NCI-H748 treated with DMSO at 0.1 percent for 48 hours (cell line): ENCODE measurements at places on chromosomes 6 and 20.

DNA sequence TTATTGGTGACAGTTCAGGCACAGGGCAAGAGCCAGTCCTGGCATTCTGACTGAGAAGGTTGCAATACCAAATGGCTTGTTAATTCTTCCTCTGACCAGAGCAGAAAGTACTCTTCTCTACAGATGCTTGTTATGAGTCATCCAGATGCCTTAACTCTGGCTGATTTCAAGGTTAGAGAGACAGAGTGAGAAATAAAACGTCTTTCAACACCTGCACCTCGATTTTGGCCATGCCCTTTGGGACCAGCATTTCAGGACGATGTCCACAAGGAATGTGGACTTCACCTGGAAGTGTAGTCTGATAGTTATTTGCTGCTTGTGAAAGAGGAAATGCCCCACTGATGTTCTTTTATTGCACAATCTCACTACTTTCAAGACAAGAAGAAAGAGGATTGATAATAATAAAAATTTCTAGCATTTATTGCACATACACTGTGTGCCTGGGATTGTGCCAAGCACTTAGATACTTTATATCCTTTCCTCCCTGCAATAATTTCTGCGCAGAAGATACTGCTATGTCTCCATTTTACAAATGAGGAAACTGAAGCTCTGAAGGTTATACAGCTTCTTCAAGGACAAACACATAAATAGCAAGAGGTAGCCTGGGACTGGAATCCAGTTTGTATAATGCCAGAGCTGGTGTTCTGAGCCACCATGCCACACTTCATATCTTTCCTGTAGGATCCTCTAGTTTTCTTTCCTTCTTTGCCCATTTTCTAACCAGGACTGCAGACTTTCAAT, 33.5 kb upstream of the MCM3 start:
- no peak for DNase-seq

- DNase-seq, result peak; percentile 50
Measured at GRCh38 chr6:135183002-135183531, 2.0 kb downstream of the MYB start.

- DNase-seq, result peak; percentile 83
Measured at GRCh38 chr6:13813621-13814175, 659 bp downstream of the MCUR1 start.

DNA sequence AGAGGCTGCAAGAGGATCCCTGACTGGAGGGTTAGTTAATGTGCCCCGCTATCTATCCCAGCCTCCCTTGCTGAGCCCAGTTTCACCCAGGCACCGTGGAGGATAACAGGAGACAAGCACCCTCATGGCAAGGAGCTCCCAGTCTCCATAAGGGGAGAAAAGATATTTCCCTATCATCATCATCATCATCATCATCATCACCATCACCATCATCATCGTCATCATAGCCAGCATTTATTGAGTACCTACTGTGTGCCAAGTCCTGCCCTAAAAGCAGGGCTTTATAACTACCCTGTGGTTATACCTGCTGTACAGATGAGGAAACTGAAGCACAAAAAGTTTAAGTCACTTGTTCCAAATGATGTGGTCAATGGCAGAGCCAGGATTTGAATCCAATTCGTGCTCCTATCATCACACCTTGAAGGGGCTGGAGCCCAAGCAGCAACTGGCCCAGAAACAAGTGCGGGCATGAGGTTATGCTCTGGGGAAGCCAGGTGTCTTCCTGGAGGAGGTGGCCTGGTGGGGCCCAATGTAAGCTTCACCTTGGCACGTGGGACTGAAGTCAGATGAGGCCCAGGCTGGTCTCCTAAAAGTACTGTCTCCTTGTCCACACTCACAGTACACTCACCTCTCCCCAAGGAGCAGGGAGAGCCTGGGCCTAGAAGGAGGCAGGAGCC, 10.0 kb downstream of the GLP1R start:
- DNase-seq, result no peak

GRCh38 chr6:73652637-73653570, 888 bp downstream of the SLC17A5 start:
- DNase-seq, result peak; percentile 58

- no peak for DNase-seq
Measured at GRCh38 chr6:30322527-30323501, 3.9 kb upstream of the TRIM39 start.

DNA sequence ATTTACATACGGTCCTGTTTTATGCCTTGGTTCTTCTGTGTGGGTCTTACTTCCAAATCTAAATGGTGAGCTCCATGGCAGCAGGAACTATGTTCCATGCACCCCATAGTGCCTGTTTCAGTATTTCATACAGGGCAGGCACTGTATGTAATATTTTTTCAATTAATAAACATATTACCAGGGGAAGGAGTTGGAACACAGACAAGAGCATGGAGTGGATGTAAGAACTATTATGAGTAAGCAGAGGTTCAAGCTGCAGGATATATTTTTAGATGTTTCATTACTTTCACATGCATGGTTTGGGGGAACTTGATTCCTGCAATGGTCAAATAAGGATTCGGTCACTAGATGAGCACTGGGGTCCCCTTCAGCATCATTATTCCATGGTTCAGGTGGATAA, 108.3 kb downstream of the KIF13A start:
- no peak for DNase-seq

GRCh38 chr6:106886922-106887797, 87.4 kb downstream of the CD24 start:
- peak; percentile 89 for DNase-seq

GRCh38 chr6:2862712-2863181, 21.1 kb upstream of the SERPINB1 start:
- no peak for DNase-seq

DNA sequence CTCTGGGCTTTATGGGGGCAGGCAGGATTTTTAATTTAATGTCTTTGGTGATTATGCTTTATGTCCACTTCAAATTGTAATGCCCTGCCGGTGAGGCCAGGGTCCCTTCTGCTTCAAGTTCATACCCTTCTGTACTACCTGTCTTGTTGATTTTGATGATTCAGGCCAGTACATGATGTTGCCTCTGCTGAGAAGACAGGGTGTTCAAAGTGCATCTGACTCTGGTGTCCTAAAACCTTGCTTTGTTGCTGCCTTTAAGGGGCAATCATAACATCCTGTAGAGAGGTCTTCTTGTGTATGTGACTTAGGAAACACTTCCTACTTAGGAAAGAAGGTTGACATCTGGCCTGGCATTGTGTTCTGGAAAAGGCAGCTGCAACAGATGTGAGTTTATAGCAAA, 113.2 kb downstream of the TMEM170B start:
- no peak for DNase-seq

- DNase-seq, result no peak
Measured at GRCh38 chr6:45813943-45814342, 201.7 kb downstream of the CLIC5 start.

GRCh38 chr6:49913636-49914375, 47.5 kb upstream of the CRISP1 start:
- DNase-seq, result peak; percentile 89

DNA sequence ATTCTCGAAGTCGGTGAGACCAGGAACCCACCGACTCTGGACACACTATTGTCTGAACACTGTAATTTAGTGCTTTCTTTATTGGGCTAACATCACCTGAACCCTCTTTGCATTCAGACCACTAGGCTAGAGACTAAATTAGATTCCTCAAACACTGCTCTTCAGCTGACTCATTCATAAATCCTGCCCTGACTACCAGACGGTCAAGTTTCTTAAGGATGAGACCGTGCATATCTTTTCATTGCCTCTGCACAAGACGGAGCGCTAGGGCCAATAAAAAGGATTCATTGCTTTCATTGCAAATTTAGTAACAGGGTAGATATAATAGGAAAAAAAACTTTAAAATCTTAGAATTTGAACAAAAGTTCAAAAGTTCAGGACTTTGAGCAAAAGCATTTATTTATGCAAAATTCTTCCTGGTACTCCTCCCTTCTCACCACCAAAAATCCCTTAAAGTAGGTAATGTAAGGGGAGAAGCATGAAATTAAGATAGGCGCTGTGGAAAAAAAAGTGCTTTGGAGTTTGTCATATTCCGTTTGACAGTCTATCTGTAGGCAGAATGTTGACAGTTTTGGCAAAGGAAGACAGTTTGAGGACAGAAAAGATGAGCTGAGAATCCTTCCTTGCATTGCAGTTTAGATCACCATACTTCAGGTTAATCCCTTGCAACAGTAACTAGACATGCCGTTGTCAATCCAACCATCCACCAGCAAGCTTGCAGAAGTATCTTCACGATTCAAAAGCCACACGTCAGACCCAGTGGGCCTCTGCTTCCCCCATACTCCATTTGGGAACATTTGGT, 328.6 kb upstream of the JARID2 start:
- no peak for DNase-seq

GRCh38 chr6:31702405-31702818, 712 bp downstream of the ABHD16A start:
- peak; percentile 62 for DNase-seq

DNA sequence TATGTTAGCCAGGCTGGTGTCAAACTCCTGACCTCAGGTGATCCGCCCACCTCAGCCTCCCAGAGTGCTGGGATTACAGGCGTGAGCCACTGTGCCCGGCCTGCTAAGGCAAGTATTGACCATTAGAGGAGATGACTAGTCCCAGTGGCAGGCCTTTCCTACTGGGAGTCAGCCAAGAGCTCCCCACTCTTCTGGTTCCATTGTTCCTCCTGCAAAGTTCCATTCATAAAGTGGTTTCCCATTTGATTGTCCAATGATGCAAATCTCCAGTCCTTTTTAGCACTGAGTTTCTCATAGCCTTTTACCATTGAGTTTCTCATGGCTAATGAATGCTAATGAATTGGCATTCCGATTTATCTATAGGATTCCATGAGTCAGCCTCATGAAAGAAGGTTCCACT, 148.3 kb upstream of the ESR1 start:
- DNase-seq, result no peak

DNA sequence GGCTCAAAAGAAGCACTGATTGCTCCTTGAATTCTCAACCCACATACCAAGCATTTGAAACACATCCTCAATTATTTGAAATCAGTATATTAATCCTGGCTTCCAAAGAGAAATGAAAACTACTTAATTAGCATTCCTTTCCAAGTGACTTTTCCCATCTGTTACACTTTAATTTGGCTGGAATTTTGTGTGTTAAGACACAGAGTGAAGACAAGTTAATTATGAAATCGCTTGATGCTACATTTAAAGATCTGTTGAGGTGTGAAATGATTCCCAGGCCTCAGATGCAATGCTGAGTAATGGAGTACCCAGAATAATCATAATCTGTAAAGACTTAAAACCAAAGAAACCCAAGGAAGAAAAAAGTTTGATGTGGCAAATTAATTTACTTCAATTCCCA, 241.4 kb downstream of the ADGB start:
- DNase-seq, result no peak

DNA sequence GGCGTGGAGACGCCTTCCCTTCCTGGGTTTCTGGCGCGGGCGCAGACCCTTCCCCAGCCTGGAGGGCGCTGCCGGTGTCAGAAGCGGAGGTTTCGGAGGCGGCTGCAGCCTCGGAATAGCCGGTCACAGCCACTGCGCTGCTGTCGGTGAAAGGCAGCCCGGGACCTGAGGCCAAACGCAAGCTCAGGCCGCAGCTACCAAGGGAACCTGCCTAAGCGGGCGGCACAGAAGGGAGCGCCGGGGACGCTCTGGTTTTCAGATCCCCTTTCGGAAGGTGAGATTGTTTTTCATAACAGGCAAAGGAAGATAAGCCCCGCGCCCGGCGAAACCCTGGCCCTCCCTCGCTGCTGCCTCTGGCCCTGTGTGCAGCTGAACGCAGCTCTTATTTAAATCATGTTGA, 116.5 kb downstream of the FAM120B start:
- no peak for DNase-seq

DNA sequence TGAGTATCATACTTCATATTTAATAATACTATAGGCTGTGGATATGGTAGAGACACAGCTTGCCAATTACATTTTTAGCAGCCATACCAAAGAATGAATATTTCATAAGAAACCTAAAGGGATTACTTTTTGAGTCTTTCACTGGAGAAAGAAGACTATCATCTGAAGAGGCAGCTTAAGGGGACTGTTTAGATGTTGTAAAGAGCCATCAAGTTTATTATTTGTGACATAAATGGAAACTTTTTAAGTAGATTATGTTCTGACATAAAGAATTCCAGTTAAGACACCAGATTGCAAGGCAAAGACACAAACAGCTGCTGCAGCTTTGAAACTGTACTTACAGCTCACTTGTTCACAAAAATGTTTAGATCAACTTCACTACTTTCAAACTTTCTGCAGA, 429.4 kb downstream of the TFAP2A start:
- DNase-seq, result no peak

DNA sequence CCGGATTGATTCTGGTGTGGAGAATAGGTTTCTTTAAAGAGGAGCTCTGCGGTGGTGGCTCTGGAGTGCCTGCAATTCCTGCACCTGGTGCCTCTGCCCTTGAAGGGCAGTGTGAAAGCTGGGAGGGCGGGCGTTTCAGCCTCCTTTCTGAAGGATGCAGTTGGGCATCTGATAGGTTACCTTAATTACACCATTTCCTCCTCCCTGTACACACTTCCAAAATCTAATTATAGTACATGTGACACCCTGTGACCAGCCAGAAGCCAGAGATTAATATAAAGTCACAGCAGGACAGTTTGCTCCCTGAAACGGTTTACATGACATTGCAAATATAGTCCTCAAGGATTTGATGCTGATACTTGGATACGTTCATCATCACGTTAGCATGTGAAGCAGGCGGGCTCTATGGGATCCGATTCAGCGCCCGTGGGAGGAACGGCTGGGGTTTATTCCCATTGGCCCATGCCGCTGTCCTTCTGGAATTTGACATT, 548.2 kb downstream of the QKI start:
- DNase-seq, result peak; percentile 86

DNA sequence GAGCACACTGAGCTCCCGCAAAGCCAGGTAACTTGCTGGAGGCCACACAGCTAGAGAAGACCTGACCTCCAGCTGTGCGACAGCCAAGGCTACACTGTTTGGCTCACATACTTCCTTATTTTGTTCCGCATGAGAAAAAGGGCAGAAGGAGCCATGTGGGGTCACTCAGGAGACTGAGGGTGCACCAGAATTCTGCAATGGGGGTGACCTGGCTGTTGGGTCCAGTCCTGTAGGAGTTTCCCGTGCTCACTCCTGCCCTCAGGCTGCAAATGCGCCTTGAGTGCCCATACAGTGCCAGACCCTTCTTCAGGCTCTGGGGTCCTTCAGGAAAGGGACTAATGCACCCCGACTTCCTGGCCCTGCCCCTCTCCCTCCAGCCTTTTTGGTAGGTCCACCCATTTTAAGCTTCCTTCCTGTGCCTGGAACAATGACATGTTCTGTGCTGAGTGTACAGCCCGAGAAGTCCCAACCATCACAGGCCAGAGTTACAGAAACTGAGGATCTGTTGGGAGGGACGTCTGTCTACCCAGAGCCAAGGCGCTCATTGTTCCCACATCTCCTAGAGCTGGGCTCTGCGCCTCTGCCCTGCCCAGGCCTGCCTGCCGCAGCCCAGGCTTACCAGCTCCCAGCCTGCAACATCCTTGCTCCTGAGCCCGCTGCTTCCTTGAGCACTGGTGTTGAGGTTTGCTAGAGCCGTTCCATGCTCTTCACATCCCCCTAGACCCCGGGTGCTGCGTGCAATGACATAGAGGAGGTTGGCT, 33.5 kb upstream of the CD93 start:
- no peak for DNase-seq

DNA sequence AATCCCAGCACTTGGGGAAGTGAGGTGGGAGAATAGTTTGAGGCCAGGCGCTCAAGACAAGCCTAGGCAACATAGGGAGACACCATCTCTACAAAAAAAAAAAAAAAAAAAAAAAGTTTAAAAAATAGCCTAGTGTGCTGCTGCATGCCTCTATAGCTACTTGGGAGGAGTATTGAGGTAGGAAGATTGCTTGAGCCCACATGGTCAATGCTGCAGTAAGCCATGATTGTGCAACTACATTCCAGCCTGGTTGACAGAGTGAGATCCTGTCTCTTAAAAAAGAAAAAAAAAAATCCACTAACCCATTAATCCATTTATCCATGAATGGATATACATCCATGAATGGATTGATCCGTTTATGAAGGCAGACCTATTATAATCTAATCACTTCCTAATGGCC, 1064.6 kb upstream of the EYS start:
- no peak for DNase-seq
